ENCODE measurements at places on chromosomes 4 and X.

- DNase-seq, result no peak
Measured at GRCh38 chr4:125022855-125023501, 291.8 kb upstream of the FAT4 start.

GRCh38 chr4:84232309-84233095 is 266.6 kb downstream of the NKX6-1 start:
- no peak for DNase-seq

- DNase-seq, result no peak
Measured at GRCh38 chrX:9609499-9609898, 144.6 kb downstream of the TBL1X start.

GRCh38 chr4:173367946-173368345 is 2.8 kb upstream of the SAP30 start:
- no peak for DNase-seq

- no peak for DNase-seq
Measured at GRCh38 chr4:104976262-104976661, 170.4 kb upstream of the TET2 start.

DNA sequence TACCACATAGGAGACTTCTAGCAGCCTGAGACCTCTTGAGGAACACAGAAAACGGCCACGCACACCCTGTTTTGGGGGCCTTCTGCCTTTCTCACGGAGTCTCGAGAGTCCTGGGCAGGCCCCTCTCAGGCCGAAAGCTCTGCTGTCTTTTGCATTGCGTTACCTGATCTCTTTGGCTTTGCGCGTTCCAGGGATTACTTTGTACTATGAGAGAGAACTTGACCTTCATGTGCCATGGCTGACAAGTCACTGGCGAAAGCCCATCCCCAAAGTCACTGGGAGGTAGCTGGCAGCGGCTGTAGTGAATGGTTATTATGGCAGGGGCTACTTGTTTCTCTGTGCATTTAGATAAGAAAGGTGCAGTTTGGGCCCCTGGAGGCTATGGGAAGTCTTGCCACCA is 8.0 kb upstream of the NAT8L start:
- DNase-seq, result no peak

DNA sequence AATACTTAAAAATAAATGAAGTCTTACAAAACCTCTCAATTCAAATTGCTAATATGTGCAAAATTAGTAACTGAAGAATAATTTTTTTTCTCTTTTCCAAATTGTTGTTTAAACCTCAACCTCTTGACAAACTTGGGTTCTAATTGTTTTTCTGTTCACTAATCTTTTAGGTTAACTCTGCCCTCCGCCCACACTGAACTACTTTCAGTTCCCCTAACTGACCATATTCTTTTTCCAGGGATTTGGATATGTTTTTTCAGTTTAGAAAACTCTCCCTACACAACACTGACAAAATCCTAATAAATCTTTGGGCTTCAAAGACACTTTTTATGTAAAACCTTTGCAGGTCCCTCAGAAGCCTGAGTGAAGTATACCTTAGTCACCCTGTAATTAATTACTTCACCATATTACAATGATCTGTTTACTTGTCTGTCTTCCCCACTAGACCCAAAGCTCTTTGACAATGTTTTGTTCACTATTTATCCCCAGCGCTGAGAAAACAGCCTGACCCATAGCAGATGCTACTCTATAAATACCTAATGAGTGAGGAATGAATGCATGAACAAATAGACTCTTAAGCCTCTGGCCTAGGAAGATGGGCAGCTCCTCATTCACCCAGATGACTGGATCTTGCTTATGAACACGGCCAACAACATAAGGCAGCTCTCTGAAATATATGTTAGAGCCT is 134.9 kb downstream of the MAML3 start:
- no peak for DNase-seq

DNA sequence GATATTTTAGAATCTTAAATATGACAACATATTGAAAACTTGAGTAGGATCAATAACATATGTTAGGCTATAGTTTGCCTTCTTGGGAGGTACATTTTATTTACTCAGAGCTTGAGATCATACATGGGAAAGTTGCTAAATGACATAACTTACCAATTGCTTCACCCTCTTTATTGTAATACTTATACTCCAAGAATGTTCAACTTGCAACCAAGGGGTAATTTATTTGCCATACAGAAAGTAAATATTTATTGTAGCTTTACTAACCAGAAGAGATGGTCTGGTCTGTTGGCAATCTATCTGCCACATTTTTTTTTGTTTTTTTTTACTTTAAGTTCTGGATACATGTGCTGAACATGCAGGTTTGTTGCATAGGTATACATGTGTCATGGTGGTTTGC is 426.6 kb downstream of the ARHGAP24 start:
- peak; percentile 21 for DNase-seq

DNA sequence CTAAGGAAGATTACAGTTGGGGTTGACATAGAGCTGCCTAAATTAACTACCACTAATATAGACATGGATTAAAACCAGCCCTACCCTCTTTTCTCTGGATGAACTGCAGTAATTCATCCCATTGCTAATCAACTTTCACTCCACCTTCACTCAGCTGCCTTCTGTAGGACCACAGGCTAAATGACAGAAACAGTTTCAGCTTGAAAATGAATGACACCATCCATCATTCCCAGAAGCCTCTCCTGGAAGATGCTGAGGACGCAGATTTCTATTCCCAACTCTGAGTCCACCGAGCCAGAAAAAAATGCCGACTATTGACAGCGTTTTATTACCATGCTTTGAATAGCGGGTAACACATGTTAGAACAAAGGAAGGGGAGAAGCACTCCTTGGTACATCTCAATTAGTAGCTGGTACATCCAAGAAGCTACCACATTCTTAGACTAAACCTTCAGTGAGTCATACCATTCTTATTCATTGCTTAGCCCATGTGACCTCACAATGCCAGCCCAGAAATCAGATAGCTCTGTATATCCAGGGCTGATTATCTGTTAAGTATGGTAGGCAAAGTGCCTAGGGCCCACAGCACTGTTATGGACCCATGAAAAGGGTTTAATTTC is 25.3 kb downstream of the DCX start:
- no peak for DNase-seq

DNA sequence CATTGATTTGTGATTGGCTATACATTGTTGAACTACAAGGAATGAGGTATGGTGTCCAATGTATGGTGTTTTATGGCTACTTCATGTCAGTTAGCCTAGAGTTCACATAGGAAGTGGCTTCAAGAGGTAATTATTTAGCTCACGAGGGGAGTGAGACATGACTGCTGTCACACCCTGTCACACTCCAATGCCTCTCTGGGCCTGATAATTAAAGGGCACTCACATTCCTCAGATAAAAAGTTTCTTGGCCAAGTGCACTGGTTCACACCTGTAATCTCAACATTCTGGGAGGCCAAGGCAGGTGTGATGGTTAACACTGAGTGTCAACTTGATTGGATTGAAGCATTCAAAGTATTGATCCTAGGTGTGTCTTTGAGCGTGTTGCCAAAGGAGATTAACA is 65.0 kb upstream of the DDX60 start:
- no peak for DNase-seq

- no peak for DNase-seq
Measured at GRCh38 chr4:153785910-153786721, 2.8 kb downstream of the SFRP2 start.

DNA sequence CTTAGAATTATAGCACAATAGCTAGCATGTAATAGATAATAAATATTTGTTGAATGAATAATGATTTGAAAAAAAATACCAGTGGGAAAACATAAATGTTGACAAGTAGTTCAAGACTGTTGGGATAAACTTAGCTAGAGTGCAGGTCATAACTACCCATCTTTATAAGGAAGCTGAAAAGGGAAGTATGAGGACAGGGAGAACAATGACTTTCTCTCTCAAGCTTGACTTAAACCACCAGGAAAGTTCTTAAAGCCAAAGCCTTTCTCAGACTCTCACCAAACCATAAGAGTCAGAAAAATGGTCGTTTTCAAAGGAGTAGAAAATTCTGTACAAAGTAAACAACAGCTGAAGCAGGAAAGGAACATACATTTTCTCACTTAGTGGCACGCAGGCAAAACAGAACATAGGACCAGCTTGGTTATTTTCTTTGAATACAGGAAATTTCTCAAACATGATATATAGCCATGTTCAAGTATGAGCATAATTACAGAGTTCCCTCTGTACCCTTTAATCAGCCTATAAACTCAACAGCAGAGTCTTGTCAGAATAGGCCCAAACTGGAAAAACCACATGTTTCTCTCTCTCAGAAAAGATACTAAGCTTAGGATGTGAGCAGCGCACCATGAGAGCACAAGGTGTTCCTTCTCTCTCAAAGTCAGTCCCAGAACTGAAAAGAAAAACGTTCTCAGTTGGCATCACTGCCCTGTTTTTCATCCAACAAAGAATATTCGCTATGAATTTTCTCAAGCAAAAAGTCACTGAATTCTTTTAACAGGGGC is 28.7 kb downstream of the MAPK10 start:
- DNase-seq, result no peak

DNA sequence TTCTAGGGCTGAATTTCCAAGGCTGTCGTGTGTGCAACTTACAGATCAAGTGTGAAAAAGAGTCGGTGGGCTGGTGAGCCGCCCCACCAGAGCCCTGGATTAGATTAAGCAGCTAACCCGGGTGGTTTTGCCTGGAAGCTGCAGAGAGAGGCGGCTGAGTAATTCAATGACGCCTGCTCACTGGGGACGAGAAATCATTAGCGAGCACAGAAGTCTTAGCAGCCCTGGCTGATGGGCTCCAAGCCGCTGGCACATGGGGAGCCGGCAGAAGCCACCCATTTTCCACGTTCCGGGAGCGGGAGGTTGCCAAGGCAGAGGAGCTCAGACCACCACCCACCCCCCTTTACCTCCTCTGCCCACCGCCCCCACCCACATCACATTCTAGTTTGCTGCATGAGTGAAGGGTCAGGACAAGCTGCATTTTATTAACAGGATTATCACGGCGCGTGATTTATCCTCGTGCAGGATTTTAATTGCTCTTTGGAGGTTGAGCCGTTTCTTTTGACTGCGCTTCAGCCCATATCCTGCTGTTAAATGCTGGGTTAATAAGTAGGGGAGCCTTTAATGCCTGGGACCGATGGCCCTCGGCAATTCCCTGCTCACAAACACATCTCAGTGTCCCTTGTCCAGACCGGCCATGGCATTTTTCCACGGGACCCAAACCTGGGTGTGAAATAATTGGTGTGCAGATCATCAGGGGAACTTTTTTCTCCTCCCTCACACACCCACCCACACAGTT is 19.1 kb downstream of the BCOR start:
- no peak for DNase-seq

DNA sequence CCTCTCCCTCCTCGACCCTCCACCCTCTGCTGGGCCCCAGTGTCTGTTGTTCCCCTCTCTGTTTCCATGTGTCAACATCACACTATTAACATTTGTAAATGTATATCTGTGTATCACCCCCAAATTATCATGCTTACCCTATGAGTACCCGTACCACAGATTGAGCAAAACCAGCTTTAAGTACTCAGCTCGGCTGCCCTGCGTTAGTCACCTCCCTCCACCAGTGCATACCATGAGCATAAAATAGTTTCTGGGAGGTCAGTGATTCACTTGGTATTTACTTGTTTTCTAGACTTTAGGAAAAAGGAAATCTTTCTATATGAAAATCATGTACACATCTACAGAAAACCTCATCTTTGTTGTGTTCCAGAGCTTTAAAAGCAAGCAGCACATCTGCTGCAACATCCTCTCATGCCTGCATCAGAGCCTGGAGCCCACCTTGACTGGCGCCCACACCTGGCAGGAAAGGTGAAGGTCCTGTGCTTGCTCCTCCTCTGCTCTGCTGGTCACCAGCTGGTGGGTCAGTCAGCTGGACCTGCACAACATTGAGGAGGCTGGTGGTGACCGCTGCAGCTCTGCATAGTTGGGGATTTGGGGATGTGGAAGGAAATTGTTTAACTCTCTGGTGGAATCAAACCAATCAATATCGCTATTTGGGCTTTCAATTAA is 214.4 kb upstream of the KLF3 start:
- DNase-seq, result no peak

DNA sequence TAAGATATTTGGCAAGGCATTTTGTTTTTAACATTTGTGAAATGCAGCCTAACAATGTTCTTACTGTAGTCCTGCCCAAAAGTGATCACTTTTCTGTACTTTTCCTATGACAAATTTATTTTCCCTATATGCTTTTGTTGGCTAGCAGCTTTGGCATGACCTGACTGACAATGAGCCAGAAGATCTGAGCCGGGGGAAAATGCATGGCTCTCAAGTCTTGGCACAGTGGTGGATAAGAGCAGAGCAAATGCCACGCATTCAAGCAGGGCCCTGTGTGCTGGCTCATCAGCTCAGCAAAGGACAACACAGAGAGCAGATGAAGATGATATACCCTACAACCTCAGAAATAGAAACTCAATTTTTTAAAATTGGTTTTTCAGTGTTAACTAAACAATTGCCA is 187.3 kb downstream of the ANAPC10 start:
- DNase-seq, result no peak

DNA sequence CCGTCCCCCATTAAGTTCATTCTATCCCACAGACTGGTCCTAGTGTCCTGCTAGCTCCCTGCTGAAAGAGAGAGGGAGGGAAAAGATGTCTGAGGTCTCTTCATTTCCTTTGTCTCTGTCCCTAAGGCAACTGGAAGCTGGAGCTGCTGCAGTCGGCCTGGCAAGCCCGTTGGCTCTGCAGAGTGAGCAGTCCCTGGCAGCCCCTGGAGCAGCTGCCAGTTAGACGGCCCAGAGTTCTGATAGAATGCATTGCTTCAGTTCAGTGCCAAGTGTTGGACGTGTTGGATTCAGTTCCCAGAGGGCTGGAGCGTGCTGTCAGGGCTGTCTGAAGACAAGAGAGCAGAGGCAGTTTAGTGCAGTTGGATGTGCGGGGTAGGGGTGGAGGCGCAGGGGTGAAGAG is 975 bp downstream of the KCNE5 start:
- no peak for DNase-seq

- no peak for DNase-seq
Measured at GRCh38 chr4:2874861-2875260, 31.2 kb downstream of the ADD1 start.

- DNase-seq, result no peak
Measured at GRCh38 chr4:113447061-113447460, 314.5 kb downstream of the CAMK2D start.

- no peak for DNase-seq
Measured at GRCh38 chr4:183192571-183192970, 93.5 kb downstream of the WWC2 start.

DNA sequence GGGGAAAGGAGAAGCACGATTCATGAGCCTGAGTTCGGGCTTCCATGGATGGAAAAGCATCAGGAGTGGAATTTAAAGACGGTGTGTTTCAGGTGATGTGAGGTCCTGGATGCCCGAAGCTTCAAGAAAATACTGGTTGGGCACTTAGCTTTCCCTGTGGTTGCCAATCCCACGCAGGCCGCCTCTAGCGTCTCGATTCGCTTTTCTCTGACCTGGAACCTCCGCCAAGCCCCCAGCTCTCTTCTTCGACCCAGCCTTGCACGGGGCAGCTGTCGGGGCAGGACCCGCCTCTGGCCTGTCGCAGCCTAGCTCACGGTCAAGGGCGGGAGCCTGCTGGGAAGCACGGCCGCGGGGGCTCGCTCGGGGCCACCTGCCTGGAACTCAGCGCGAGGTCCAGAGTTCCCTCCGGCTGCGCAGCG is 308 bp upstream of the TLR2 start:
- DNase-seq, result no peak

GRCh38 chrX:17685026-17685425 is 52.3 kb upstream of the SCML1 start:
- no peak for DNase-seq

- DNase-seq, result no peak
Measured at GRCh38 chrX:50770702-50771101, 43.3 kb downstream of the SHROOM4 start.

GRCh38 chr4:103496800-103497199 is 223.0 kb downstream of the TACR3 start:
- no peak for DNase-seq

GRCh38 chr4:58760737-58761136 is 1650.6 kb upstream of the IGFBP7 start:
- no peak for DNase-seq

All from skeletal muscle cell (primary cell).